ENCODE measurements at places on chromosomes 1 and 21.
A peak's percentile ranks its signal among the peaks of the same experiment; 100 is the strongest.

DNA sequence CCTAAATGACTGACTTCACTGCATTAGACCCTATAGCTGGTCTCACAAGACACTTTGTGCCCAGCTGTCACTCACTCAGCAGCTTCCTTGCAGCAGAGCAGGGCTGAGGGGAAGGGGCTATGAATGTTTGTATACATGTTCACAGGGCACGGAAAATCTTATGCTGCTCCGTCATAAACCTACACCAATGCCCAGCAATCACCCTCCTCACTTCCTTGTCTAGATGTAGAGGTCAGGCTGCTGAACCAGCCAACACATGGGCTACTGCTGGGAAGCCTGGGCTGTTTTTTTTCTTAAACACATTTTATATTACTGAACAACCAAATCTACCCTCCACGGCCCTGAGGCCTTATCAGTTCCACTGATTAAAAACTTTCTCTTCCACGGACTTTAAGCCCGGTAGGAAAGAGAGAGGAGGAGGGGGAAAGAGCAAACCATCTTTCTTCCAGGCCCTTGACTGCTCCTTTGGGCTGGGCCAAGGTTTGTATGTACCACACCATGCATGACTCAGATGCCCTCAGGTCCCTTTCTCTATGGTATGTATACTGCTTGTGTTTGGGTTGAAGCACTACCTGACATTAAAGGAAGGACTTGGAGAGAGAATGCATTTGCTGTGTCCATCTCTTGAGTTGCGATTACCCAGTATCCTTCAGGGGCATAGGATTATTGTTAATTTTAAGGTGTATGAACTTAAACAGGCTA lies 12.7 kb downstream of the MTFR1L start:
- no peak for DNase-seq

GRCh38 chr1:172955161-172955815 lies 95.5 kb downstream of the TNFSF18 start:
- peak; percentile 96 for DNase-seq

DNA sequence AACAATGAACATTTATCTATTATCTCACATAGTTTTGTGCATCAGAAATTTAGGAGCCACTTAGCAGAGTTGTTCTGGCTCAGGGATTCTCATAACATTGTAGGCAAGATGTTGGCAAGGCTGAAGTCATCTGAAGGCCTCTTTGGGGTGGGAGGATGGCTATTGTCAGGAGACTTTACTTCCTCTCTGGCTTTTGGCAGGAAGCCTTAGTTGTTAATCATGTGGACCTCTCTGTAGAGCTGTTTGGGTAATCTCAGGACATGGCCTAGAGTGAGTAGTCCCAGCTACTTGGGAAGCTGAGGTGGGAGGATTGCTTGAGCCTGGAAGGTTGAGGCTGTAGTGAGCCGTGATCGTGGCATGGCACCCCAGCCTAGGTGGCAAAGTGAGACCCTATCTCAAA lies 40.2 kb downstream of the RASAL2 start:
- DNase-seq = peak; percentile 58

DNA sequence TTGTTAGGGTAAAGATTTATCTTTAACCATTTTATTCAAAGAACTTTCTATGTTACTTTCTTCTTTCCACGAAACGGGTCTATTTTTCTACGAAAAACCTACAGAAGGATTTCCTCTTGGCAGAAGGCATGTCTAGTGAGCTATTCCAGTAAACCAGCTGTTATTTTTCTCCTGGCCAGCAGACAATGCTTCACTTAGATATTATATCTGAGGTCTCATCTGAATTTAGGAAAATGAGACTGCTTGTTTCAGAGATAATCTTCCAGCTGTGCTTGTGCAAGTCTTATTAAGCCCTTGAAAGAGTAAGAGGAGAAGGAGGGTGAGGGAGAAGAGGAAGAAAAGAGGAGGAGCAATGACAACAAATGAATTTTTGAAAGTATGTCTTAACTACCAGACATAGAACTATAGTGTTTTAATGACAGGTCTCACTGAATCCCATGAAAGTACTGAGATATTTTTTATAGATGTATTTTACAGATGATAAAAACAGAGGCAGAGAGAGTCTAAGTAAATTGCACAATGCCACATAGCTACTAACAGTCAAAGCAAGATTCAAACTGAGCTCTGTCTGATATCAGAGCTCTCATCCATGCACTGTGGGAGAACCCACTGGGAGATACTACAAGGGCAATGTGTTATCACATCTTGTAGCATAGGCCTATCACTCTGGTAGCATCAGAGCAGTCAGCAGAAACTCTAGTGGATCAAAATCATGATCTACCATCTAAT lies 54.6 kb upstream of the SAMSN1 start:
- no peak for DNase-seq

- no peak for DNase-seq
These were observed 41.7 kb downstream of the DIP2A start for GRCh38 chr21:46500224-46500861.

- DNase-seq = no peak
These were observed 200.6 kb upstream of the CACYBP start for GRCh38 chr1:174799136-174799479.

DNA sequence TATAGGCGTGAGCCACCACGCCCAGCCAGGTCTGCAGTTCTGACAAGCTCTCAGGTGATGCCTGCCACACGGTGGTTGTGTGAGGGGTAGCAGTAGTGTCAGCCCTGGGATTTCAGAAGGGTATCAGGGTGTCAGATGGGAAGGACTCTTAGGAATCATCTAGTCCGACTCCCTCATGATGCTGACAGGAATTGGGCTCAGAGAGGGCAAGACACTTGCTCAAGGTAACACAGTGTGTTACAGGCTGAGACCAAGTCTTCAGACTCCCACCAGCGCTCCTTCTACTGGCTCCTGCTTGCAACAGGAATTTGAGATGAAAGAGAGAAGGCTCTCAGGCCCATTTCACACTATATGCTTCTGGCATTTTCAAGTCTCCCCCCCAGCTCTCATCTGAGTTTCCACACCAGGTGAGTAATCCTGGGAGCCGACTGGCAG lies 6.9 kb downstream of the HTR1D start:
- DNase-seq = no peak

DNA sequence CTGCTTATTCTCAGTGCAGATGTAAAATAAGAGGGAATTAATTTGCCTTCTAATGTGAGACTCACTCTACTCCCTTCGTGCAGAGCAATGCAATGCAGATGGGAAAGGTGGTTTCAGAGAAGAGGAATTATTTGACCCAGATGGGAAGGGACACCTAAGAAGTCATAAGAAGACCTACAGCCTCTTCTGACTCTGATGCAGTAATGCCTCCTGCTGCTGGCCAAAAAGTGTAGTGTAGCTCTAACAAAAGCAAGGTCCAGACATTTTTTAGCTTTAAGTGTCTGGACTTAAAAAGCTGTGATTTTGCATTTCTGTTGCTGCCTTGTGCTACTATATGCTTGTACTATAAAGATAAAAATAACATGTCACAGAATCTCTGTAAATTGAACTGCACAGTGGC lies 501.4 kb downstream of the TTLL7 start:
- DNase-seq = peak; percentile 22

DNA sequence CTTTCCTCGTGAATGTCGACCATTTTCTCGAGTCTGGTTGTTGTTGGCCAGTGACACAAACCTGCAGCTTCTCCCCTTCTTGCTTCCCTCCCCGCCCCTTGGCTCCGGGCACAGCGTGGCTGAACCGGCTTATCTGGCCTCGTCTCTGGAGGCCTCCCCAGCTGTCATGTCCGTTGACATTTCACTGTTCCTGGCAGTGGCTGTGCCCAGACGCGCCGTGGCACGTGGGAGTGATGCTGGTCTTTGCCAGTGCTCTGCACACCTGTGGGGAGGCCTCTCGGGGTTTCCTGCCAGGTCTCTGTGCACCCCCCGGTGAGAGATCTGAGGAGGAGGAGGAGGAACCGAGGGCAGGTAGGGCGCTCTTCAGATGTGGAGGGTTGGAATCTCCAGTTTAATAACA lies 23.7 kb downstream of the SKI start:
- no peak for DNase-seq

DNA sequence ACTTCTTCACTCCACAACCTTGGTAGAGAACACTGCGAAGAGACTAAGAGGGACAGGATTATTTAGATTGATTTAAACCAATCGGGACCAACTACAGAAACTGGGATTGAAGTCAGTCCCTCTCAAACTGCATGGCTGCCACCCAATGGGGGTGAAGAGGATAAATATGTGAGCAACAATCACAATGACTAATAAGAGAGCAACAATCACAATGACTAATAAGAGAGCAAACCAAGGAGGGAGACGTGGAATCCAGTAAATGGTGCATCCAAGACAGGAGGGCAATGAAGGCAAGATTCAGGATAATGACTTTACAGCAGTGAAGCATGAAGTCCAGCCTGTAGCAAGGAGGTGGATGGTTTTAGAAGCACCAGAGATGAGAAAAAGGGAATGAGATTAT lies 322.8 kb downstream of the TTLL7 start:
- DNase-seq = no peak

- no peak for DNase-seq
These were observed 59.8 kb upstream of the ETV3 start for GRCh38 chr1:157197906-157198435.

- DNase-seq = peak; percentile 21
These were observed 25.5 kb downstream of the ETV3L start for GRCh38 chr1:157073944-157074685.

- DNase-seq = no peak
These were observed 352.0 kb downstream of the RRAGC start for GRCh38 chr1:38507563-38507962.

- DNase-seq = no peak
These were observed 161.3 kb downstream of the NEK7 start for GRCh38 chr1:198318085-198318484.

- peak; percentile 27 for DNase-seq
These were observed 2.2 kb upstream of the TESK2 start for GRCh38 chr1:45493116-45493697.

DNA sequence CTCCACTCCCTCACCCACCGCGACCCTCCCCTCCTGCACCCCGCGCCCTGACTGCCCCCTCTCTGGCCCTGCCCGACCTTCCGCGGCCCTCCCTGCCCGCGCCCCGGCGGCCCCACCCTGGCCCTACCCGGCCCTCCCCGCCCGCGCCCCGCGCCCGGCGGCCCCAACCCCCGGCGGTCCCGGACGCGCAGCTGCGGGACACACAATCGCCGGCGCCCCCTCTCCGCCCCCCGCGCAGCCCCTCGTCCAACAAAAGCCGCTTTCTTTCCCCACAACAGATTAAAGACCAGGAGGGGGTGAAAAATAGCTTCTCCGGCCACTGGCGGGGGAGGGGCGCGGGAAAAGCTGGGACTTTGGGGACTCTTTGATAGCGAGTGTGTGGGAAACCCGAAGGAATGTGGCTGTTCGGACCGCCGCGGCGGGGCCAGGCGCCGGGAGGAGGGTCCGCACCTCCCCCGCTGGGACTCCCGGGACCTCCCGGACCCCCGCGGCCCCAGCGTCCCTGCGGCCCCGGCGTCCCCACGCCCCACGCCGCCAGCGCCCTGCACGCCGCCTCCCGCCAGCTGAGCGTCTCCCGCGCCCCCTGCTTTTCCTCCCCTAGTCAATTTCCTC lies 8.8 kb upstream of the ID3 start:
- no peak for DNase-seq

DNA sequence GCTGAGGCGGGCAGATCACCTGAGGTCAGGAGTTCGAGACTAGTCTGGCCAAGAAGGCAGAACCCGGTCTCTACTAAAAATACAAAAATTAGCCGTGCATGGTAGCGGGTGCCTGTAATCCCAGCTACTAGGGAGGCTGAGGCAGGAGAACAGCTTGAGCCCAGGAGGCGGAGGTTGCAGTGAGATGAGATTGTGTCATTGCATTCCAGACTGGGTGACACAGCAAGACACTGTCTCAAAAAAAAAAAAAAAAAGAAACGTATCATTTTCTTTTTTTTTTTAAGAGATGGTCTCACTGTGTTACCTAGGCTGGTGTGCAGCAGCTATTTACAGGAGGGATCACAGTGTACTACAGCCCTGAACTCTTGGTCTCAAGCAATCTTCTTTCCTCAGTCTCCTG lies 47.3 kb downstream of the ITGB3BP start:
- no peak for DNase-seq

GRCh38 chr1:241992734-241993133 lies 6.2 kb downstream of the MAP1LC3C start:
- no peak for DNase-seq

DNA sequence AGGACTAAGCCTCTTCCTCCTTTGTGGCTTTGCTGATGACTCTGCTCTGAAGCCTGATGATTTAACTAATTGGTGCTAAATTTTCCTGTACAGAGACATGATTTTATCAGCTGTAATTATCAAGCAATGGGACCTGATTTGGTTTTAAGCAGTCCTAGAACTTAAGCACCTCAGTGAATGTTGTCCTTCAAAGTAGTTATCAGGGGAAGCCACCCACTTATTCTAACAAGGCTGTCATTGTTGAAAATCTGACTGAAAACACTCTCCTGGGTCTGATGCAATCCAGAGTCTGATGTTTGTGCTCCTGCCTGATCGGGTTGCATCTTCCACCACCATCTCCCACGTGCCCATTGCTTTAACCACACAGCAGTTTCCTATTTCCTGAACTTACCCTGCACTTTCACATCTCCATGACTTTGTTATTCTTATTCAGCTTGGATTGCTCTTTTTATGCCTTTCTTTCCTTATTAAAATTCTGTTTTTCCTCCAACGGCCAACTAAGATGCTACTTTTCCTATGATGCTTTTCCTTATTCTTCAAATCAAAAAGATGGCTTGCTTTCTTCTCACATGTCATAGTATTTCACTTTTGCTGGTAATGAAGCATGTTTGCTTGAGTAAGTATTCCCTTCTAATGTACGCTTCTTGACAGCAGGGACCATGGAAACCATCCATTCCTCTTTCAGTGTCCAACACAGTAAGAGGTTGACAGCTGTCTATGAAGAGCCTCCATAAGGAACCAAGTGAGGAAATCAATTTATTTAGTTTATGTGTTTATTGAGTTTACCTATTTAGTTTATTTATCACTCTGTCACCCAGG lies 55.0 kb downstream of the S1PR1 start:
- DNase-seq = peak; percentile 61

DNA sequence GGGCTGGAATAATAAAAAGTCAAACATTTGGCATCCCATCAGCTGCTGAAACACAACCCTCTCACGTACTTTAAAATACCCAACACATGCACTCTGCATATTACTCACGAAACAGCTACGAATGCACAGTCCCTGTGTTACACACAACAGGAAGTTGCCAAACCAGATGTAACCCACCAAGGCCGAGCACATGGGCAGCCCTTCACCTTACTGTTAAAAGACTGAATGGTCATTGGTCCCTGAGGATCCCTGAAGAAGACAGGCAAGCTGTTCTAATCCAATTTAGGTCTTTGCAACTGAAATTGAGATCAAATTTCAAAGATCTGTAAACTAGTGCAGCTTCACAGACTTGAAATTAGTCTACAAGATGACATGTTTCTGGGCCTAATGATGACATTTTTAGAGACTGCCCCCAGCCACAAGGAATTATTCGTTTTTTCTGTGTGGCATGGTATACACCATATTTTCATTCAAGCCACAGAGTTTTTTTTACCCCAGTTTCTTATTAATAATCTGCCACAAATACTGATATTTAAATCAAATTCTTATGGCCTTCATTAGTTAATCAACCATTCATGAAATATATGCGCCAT lies 25.6 kb upstream of the IER5 start:
- peak; percentile 31 for DNase-seq

GRCh38 chr1:64711266-64711665 lies 33.6 kb upstream of the RAVER2 start:
- DNase-seq = no peak

- DNase-seq = no peak
These were observed 4.0 kb downstream of the OSCP1 start for GRCh38 chr1:36446271-36446670.
